ENCODE measurements at places on chromosomes 5 and 9.

- no peak for DNase-seq
These were observed 359.0 kb downstream of the SLIT3 start for GRCh38 chr5:168941901-168942300.

GRCh38 chr5:174328631-174329299 is 283.3 kb downstream of the NSG2 start:
- no peak for DNase-seq

GRCh38 chr9:93357649-93358048 is 93.8 kb upstream of the FAM120A start:
- DNase-seq = no peak

- no peak for DNase-seq
These were observed 174.1 kb upstream of the RFX3 start for GRCh38 chr9:3699883-3700282.

- DNase-seq = no peak
These were observed 182.9 kb upstream of the RFX3 start for GRCh38 chr9:3708751-3709150.

- no peak for DNase-seq
These were observed 18.3 kb upstream of the NDST1 start for GRCh38 chr5:150489360-150490295.

DNA sequence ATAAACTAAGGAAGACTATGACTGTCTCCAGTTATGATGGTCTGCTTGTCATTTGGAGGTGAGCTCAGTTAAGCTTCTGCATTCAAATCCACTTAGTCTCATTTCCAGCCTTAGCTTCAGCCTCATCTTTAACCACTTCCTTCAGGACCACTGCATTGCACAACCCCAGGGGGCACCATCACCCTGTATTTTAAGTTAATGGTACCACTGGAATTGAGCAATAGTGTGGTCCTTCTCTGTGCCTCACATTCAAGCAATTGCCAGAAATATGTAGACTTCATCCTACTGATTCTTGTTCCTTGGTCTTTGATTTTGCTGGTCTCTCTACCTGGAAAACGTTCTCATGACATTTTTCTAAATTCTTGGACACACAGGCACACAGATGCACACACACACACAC is 131.5 kb upstream of the PTPN3 start:
- no peak for DNase-seq

DNA sequence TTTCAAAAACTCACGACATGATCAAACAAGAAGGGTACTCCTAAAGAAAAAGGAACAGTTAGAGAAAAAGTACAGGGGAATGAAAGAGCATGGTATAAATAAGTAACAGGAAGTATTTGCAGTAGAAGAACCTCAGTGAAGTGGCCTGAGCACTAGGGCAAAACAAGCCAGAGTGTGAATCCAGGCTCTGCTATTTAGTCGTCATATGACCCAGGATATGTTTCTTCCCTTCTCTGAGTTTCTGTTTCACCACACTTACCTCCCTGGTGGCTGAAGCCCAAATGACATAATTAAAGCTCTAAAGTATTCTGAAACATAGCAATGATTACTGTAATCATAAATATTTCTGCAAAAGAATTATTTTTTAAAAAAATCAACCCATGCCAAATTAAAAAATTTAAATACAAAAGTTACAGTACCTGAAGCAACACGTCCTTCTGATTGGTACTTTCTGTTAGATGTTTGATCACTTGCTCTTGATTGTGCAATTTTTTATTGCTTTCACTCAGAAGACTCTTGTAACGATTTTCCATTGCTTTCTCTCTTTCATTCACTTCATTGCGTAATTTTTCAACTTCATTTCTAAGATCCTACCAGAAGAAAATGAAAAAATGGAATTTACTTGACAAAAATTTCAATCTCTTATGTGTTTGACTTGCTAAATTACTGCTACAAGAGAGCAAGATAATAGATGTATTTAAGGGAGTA is 88.9 kb downstream of the CDK5RAP2 start:
- DNase-seq = no peak

- DNase-seq = no peak
These were observed 15.0 kb upstream of the POU5F2 start for GRCh38 chr5:93756372-93756771.

DNA sequence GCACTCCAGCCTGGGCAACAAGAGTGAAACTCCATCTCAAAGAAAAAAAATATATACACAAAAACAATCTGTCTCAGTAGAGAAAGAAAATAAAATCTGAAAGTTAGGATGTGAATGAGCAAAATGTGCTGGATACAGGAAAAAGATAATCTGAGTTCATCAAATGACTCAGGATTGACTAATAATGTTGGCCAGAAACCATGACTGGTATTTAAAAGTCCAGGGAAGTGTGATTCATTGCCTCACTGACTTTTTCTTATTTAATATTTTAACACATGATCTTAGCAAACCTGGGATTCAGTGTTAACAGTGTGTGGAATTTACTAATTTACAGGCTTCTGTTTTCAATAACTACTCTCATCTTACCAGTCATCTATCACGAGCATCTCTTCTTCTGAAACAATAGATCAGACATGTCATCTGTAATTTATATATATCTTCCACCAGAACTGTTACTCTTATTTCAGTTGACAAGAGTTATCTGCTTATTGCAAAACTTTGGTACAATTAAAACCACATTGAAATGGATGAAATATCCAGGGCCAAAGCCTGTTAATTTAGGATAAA is 256.7 kb downstream of the CDH12 start:
- DNase-seq = no peak

All from CD4-positive, alpha-beta T cell treated with Interleukin-4 for 4 hours (primary cell).